Activated gamma-delta T cell treated with anti-CD3 and anti-CD28 coated beads, Interleukin-2, amount 50 U/mL, for 16 hours (primary cell): ENCODE measurements at places on chromosomes 13 and 19.

DNA sequence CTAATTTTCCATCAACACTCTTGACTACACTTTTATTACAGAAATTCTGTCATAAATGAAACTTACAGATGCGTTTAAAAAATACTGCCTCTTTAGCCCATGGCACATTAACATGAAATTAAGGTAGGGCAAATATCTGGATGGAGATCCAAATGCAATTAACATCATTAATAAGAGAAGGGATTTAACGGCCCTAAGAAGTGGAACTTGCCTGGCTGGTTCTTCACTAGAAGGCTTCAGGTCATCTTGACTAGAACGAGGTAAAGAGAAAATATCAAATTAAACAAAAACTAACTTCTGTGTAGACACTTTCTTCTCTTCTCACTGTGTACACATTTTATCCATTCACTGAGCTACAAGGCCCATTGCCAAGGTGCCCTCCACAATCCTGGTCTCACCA lies 1093.4 kb downstream of the EFNB2 start:
- DNase-seq = no peak

DNA sequence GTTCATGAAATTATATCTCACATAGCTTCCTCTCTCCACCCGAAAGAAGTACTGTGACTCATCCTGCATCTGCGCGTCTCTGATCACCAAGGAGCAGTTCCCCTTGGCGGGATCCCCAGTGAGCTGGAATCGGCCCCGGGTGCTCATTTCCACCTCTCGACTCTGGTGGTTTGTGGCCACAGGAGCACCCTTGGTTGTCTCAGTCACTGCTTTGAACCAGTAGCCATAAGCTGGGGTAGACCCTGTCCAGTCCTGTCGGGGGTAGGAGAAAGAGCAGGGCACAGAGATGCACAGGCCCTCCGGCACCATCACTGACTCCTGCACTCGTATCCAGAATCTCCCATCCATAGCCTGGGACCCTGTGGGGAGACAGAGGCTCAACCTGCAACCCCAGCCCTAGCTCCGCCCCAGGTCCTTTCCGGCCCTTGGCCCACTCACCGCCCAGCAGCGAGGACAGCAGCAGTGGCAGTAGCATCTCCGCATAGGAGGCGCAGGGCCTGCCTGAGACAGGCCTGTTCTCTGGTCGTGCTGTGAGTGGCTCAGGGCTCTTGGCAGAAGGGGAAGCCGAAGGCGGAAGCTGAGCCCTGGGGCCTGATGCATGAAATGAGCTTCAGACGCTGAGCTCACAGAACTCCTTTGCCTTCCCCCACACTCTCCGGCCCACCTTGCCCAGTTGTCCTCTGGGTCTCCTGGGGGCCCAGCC lies at the start of gene SIGLEC10:
TSS of gene SIGLEC10 (minus strand) at position 536 of the 703 bp plus-strand sequence. CDS start at position 475, 61 bp downstream.
- no peak for DNase-seq

DNA sequence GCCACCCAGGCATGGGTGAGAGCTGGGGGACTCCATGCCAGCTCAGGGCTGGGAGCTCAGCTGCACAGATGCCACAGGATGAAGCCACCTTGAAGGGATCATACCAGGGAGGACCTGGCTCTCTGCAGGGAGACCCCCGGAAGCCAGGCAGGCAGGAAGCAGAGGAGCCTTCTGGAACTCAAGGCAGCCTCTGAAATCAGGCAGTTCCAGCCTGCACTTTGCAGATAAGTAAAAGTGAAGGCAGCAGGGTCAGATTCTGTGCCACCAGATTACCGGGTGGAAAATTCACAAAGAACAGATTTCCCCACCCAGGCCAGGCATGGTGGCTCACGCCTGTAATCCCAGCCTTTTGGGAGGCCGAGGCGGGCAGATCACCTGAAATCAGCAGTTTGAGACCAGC lies 2.5 kb downstream of the TMEM259 start:
- DNase-seq = no peak

DNA sequence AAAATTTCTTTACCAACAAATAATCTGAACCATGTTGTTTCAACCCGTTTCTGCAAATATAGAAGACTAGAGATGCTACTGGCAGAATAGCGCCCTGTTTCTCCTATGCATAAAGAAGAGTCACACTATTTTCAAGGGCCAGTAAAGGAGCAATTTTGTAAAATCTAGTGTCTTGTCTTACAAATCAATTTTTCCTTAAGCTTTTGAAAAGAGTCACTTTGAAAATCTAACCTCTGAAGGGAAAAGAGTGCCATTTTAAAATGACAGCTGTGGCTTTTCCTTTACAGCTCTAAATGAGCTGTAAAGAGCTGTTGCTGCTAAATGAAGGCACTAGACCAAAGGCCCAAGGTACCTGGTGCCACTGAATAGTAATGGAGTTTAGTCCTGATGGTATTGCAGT lies 16.9 kb upstream of the GTF2F2 start:
- DNase-seq = no peak

DNA sequence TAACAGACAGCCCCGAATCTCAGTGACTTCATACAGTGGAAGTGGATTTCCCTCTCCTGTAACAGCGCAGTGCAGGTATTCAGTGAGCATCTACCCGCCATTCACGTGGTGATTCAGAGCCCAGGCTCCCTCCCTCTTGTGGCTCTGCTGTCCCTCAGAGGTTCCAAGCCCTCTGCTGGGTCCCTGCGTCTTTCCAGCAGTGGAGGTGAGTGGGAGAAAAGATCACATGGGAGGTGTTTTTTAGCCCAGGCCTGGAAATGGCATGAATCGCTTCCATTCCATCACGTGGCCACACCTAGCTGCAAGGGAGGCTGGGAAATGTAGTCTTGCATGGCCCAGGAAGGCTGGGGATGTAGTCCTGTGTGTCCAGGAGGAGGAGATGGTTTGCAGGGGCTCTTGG lies 61.4 kb downstream of the DPF1 start:
- no peak for DNase-seq

- no peak for DNase-seq
Observed at GRCh38 chr13:113786262-113786841, 27.3 kb downstream of the TMEM255B start.

DNA sequence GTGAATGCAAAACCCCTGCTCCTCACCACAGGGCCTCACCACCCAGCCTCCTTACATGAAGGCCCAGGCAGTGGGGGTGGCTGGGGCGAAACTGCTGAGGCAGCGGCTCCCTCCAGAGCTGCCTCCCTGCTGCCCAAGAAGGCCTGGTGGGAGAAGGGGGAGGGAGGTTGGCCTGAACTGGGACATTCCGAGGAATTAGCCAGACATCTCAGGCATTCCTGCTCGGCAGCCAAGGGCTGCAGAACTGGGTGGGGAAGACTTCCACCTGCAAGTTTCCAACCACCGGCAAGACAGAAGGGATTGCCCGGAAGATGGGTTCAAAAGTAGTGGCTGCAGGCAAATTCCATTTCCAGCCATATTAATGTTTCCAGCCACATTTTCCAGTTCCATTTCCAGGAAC lies 2.3 kb upstream of the PSPN start:
- DNase-seq = no peak

- DNase-seq = no peak
Observed at GRCh38 chr19:42403586-42403985, 13.5 kb upstream of the CNFN start.

DNA sequence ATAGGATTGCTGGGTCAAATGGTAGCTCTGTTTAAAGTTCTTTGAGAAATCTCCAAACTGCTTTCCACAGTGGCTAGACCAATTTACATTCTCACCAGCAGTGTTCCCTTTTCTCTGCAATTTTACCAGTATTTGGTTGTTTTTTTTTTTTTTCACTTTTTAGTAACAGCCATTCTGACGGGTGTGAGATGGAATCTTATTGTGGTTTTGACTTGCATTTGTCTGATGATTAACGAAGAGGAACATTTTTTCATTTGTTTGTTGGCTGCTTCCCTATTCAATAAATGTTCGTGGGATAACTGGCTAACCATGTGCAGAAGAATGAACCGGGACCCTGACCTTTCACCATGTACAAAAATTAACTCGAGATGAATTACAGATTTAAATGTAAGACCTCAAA lies 31.2 kb downstream of the CYP4F2 start:
- no peak for DNase-seq

- no peak for DNase-seq
Observed at GRCh38 chr13:51636349-51636890, 52.2 kb downstream of the WDFY2 start.

GRCh38 chr13:97003071-97003470 lies 8.8 kb upstream of the OXGR1 start:
- DNase-seq = no peak

- no peak for DNase-seq
Observed at GRCh38 chr19:45243144-45243732, 2.0 kb downstream of the EXOC3L2 start.

DNA sequence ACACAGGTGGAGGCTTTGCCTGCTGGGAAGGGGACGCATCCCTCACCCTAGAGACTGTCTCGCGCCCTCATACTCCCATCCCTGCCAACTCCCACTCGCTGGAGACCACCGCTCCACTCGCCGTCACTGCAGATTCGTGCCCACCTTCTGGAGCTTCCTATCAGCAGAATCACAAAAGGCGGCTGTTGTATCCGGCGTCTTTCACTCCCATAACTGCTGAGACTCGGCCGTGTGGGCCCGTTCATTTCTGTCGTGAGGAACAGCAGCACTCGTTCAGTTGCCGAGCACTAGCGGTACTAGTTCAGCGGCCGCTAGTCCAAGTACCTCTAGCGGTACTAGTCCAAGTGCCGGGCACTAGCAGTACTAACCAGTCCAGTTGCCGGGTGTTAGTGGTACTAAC lies 124.6 kb upstream of the MCF2L start:
- no peak for DNase-seq

- no peak for DNase-seq
Observed at GRCh38 chr19:33946535-33947264, 150.0 kb downstream of the KCTD15 start.

- DNase-seq = no peak
Observed at GRCh38 chr19:38388349-38389100, at the start of gene SPRED3. Gene SPRED3 (plus strand): TSS chr19:38388697. CDS start chr19:38390303, 1,606 bp downstream.

DNA sequence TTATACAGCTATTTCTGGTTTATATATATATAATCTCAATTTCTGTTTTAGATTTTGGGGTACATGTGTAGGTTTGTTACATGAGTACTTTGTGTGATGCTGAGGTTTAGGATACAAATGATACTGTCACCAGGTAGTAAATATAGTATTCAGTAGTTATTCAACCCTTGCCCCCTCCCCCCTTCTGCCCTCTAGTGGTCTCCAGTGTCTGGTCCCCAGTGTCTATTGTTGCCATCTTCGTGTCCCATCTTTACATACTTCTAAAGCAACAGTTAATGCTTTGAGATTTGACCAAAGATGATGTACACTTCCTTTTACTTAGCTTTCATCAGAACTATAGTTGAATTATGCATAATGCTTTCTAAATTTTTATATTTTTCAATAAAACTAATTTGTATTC lies 1623.4 kb upstream of the PRR20A start:
- DNase-seq = no peak

DNA sequence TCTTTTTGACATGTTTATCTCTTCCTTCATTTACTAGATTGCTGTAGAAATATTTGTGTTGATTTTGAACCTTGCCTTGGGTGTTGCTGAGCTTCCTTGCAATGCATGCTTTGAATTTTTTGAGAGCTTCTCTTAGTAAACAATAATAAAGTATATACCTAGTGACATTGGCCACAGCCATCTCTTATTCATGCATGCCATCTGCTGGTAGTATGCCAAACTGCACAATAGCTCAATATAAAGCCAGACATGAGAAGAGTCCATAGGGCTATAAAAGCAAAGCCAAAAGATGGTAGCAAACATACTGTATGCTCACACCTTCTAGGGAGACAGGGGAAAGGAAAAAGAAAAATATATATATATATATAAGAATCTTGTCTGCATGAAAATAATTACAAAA lies 18.9 kb upstream of the ZSCAN5A start:
- DNase-seq = peak; percentile 12

GRCh38 chr13:72678312-72678711 lies 49.1 kb downstream of the MZT1 start:
- DNase-seq = no peak

DNA sequence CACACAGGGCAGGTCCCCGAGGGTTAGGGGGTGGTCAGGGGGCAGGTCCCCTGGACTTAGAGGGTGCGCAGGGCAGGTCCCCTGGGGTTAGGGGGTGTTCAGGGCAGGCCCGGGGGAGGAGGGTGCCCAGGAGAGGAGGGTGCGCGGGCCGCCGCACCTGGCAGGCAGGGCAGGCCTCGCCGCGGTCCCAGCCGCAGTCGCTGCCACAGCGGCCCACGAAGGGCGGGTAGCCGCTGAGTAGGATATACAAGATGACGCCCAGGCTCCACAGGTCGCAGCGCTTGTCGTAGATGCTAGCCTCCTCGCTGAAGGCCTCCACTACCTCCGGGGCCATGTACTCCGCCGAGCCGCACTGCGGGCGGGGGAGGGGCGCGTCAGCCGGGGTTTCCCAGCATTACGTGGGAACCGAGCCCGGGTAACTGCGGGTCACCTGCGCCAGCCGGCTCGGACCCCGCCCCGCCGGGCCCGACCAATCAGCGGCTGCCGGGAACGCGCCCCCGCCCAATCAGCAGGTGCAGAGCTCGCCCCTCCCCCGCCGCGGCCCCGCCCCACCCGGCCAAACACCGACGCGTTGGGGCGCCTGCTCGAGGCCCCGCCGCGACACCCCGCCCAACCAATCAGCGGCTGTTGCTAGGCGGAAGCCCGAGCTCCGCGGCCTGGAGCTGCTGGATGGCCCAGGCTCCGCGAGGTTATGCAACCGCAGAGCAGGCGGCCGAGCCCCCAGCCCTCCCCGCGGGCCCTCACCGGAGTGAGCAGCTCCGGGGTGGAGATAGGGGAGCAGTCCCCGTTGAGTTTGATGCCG lies 9.2 kb downstream of the MKNK2 start:
- peak; percentile 99 for DNase-seq

DNA sequence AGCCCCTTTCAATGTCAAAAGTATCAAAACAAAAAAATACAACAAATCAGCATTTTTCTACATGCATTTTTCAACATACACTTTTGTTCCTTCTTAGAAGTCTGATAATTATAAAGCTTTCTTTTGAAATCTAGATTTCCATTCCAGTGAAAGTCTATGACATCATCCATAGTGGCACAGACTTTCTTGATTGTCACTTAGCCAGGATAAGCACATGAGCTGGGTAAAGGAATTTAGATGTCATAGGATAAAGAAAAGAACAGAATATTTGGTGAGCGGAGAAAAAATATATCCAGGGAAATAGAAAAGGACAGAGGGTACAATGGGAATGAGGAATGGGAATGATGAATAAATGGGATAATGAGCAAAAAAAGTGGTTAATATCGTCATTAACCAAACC lies 15.1 kb upstream of the TRPC4 start:
- DNase-seq = no peak

DNA sequence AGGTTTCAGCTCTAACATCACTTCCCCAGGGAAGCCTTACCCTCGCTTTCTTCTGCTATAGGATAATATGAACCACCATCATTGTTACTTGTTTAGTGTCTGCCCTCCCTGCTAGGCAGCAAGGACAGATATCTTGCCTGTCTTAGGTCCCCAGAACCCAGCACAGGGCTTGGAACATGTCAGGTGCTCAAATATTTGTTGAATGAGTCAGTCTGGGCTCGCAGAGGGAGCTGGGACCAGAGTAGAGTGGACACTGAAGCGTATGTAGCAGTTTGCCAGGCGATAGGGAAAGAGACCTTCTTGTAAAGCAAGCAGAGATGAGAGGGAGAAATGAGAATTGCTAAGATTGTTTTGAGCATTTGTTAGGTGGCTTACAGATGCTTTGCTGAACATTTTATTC lies 11.7 kb downstream of the BCKDHA start:
- DNase-seq = no peak
